ENCODE measurements at places on chromosomes 12 and 14. TPM values are rescaled to one million over a fixed set of nuclear protein-coding genes. Genes with fewer than 3 reads are reported as not detected.

Gene SERPINA12
- not detected for total RNA-seq

Gene PTHLH
- total RNA-seq: 13.4 TPM

Gene ANKS1B
- 0.30 TPM for total RNA-seq

Gene FITM1
- total RNA-seq: not detected

Gene MVK
- total RNA-seq: 17.5 TPM

Gene PIWIL1
- not detected for total RNA-seq

Gene KRT2
- total RNA-seq: not detected

Gene DENR
- 36.2 TPM for total RNA-seq

Gene STAC3
- total RNA-seq: not detected

Gene REM2
- total RNA-seq: 0.14 TPM
